NCI-H2081 (cell line): ENCODE measurements at places on chromosomes 12 and 14.
A peak's percentile ranks its signal among the peaks of the same experiment; 100 is the strongest.

GRCh38 chr14:37230551-37231194 is 32.9 kb downstream of the MIPOL1 start:
- DNase-seq = peak; percentile 68

GRCh38 chr14:50354527-50354926 is 42.2 kb downstream of the CDKL1 start:
- no peak for DNase-seq

GRCh38 chr12:56488041-56488955 is at the start of gene GLS2:
Gene GLS2, minus strand, starts transcription at chr12:56488161. Its CDS starts 43 bp downstream, at chr12:56488118.
- DNase-seq = peak; percentile 85

GRCh38 chr14:95361373-95362137 is 41.8 kb upstream of the CLMN start:
- DNase-seq = no peak

DNA sequence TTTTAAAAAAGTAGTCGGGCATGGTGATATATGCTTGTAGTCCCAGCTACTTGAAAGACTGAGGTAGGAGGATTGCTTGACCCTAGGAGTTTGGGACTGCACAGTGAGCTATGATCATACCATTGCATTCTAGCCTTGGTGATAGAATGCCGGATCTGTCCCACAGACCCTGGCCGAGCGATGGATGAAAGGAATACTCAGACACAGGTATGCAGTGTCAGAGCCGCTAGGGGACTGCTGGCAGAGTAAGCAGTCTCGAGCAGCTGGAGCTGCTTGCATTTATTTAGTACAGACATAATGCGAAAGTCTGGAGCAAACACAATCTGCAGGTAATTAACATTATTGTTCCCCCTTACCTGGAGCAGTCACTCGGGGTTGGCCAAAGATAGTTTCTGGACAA is 18.6 kb downstream of the AICDA start:
- DNase-seq = no peak

DNA sequence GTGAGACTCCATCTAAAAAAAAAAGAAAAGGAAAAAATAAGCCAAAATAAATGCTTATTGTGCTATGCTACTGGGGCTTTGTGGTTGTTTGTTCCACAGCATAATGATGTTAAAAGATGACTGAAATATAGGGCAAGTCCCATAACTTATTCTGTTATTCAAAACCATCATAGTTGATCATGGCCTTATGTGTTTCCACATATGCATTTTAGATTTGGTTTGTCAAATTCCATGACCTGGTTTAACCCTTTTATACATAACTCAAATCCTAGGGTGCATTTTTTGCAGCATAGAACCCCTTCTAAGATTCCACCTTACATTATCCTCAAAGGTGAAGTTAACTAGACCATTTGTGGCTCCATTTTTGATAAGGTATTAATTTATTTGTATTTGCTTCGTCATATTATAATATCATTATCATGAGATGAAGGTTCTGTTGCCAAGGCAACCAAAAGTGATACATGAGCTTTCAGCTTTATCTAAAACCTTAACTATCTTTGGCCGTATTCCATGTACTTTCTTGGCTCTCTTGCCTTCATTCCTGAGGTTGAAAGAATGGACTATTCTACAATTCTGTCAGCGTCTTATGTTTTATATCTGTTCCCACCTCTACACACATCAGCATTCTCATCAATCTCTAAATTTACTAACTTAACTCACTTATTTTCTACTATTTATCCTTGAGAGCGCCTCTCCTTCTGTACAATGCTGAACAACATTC is 138.7 kb upstream of the DYRK2 start:
- no peak for DNase-seq

DNA sequence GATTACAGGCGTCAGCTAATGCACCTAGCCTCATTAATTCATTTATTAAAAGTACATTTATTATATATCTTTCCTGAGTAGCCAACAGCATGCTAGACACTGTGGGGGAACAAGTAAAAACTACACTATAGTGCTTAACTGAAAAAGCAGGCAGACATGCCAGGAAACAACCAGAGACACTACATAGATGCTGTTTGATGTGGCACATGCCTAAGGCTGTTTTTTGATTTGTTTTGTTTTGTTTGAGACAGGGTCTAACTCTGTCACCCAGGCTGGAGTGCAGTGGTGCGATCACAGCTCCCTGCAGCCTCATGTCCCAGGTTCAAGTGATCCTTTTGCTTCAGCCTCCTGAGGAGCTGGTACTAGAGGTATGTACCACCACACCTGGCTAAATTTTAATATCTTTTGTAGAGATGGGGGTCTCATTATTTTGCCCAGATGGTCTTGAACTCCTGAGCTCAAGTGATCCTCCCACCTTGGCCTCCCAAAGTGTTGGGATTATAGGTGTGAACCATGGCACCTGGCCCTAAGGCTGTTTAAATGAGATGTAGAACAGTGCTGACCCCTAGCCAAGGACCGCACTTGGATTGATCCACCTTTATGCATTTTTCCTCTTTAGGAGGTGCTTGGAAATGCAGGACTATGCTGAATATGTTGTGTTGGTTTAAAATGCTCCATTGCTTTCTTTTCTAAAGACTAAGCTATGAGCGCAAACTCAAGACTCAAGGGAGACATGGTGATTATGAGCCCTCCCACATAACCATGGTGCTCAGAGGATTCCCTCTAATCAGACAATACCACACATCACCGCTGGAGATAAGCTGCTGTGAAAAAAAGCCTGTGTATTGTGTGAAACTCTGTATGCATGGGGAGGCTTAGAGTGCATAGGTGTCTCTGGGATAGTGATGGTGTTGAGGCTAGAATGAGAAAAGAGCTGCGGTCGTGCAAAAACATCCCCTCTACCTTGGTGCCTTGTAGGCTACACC is 10.5 kb upstream of the C14orf93 start:
- DNase-seq = no peak

- DNase-seq = no peak
These were observed 15.2 kb downstream of the SLC7A8 start for GRCh38 chr14:23168246-23168645.

DNA sequence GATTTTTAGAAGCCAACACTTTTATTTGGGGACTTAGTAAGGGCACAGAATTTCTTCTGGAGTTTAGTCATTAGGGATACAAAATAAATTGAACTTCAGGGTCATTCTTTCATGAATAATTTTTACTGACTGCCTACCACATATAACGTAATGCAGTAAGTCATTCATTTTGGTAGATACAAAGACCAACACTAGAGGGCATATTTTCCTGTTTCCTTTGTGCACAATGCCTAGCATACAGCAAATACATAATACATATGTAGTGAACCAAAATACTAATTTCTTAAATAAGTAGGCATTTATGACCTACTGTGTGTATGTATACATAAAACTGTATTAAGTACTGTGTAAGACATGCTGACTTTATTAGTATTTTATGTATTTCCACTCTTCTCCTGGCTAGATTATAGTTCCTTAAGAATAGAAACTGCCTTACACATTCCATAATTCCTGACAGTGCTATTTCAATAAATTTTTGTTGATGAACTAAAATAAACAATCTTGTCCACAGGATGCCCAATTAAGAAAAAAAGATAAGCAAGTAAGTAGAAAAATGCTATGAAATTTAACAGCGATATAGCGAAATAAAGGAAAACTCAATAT is 47.9 kb downstream of the PPP1R12A start:
- peak; percentile 63 for DNase-seq

- DNase-seq = no peak
These were observed 64.7 kb downstream of the CCDC92 start for GRCh38 chr12:123907726-123908476.

- DNase-seq = no peak
These were observed 419.7 kb downstream of the ATP23 start for GRCh38 chr12:58361056-58361455.

DNA sequence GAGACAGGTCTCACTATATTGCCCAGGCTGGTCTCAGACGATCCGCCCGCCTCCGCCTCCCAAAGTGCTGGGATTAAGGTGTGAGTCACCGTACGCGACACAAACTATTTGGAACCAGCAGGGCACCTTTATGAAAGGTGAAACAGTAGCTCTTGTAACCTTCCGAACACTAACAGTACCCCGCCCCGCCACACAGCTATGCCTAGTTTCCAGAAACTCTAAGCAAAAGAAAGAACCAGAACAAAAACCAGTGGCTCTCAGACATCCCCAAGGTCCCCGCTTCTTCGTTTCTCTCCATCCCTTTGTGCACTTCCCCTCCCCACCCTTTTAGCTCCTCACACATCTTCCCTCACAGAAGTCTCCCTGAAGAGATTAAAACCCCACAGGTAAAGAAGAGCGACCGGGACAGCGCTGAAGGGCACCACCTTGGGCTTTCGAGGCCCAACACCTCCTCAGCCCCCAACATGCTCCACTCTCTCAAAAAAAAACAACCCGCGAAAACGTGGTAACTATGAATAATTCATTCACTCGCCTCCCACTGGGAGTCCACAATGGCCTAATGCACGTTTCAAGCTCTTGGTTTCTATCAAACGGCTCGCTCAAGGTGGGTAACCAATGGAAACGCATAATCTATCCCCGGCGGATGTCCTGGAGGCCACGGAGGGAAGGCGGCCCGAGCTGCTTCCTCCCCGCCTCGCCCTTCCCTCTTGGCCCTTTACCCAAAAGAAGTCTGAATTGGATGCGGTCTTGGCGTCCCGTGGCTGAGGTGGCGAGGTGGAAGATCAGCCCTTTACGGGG is 877 bp downstream of the BAG5 start:
- peak; percentile 31 for DNase-seq

GRCh38 chr14:41810362-41810761 is 203.7 kb downstream of the LRFN5 start:
- DNase-seq = no peak

DNA sequence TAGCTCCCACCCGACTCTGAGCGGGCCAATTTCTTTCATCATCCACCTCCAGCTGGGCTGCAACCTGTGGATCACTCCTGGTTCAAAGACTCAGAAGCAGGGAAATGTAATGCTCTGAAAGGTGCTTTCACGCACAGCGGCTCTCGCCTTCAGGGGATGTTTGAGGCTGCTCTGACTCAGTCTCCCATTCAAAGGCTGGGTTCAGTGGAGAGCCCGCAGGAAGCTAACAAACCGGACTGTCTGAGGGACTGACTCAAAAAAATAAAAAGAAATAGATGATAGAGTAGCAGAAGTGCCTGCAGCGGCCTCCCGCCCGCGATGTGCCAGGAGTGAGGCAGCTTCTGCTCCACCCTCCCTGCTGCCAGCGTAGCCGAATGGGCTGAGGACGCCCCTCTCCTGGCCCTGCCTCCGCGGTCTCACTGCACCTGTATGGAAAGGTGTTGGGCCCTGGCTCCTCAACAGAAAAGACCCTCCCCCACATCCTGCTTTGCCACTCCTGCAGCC is 98.0 kb downstream of the GCH1 start:
- DNase-seq = no peak

DNA sequence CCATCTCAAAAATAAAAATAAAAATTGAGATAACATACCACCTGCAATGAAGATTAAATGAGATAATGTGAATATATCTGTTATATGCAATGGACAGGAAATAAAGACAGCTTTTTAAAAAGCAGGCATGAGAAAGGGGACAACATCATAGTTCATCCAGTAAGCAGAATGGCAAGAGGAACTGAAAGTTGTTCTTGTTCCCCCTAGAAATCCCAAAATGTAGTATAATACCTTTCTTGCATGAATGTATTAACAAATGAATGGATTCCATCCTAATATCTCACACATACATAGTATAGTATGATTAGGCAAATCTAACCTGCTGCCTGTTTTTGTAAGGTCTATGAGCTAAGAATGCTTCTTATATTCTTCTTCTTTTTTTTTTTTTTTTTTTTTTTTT is 31.4 kb downstream of the FGD6 start:
- DNase-seq = no peak

- no peak for DNase-seq
These were observed 84.4 kb downstream of the SPATS2 start for GRCh38 chr12:49451468-49452259.

DNA sequence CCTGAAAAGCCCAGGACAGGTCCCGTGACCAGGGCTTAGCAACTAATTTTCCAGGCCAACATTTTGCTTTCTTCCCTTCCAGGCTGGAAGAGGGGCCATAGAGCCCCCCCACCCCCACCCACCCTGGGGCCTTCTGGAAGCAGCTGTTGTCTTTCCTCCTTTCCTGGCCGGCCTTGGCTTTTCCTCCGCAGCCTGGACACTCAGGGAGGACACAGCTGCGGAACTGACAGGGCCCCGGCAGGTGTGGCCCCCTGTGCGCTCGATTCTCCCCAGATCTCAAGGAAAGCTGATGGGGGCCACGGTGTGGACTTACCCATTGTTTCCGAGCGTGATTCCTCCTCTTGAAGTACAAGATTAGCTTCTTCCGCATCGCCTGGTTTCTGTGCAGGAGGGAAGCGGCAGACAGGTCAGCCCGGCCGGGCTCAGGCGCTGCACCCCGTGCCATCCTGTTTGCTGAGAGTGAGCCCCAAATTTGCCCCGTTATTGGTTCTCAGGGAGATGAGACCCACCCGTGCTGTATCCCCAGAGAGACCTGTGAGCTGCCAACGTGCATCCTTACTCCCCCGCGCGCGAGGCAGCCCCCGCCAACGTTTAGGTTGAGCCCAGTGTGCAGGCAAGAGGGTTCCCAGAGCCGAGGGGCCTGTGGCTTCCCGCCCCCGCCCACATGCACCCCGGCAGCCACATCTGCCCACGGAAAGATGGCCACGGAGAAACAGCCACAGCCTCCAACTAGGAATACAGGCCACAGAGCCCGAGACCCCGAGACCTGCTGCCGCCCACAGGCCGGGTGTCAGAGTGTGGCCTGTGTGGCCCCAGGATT is 129.6 kb downstream of the NCOR2 start:
- DNase-seq = no peak

DNA sequence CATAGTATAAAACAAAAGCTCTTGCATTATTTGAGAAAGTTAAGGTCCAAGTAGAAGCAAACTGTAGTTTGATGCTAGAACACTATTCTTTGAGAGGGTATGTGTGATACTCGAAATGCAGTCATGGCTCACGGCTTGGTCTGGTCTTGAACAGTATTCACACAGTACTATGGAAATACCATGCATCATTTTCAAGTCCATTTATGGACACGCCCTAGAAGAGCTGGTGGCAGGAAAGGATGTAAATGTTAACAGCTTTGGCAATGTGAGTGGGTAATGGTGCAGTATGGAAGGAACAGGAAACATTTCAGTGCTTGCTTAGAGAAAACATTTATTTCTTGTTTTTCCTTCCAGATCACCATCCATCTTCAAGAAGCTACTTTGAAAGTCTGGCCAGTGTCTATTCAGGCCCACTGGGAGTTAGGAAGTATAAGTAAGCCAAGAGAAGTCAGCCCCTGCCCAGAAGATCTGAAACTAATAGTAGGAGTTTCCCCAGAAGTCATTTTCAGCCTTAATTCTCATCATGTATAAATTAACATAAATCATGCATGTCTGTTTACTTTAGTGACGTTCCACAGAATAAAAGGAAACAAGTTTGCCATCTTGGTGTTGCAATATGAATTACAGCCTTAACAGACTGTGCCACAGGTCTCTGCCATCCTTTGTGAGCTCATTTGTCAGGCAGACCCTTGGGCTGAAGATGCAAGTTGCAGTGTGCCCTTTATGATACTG is 5.7 kb upstream of the AKAP5 start:
- DNase-seq = no peak

DNA sequence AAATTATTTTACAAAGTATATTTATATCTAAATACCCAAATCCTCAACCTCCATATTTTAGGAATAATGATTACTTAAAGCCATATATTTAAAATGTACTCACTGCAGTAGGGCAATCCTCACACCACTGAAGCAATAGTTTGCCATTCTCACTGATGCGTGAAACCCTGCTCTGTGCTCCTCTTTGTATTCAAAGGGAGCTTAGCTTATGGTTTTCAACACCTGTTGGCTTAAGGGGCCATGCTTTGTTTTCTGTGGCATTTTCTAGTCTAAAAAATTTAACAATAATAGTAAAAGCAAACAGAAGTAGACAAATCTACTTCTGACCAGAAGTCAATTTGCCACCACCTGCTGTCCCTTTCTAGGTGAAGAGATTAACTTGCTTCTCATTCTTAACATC is 294.6 kb downstream of the FLRT2 start:
- DNase-seq = peak; percentile 38

GRCh38 chr12:123847876-123848275 is 85.8 kb downstream of the DNAH10 start:
- no peak for DNase-seq
